Activated effector memory CD4-positive, alpha-beta T cell treated with anti-CD3 and anti-CD28 coated beads, Interleukin-2, amount 50 U/mL, for 16 hours (primary cell): ENCODE measurements at places on chromosomes 16 and 17.

- no peak for DNase-seq
Measured at GRCh38 chr17:48609033-48609432, 1.8 kb downstream of the HOXB7 start.

DNA sequence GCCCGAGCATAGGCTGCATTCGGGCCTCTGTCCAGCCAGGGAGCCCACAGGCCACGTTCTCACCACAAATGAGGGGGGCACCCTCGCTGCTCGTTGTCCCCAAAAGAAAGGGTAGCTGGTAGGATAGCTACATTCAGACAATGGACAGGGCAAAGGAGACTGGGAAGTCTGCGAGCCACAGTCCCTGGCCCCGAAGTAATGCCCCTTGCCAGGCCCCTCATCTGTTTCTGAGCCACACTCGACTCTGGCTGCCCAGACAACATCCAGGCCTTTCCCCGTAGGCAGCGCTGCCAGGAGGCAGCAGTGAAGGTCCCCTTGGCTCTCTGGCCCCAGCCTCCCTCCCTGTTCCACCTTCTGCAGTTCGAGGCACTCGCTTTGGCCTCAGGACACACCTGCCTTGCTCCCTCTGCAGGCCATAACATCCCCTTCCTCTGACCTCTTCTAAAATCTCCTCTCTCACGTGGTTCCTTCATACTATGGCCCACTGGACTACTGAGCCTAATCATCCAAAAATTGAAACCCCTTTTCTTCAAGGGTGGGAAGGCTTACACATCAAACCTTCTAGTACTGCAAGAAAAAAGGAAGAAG, 12.2 kb downstream of the AIPL1 start:
- no peak for DNase-seq

DNA sequence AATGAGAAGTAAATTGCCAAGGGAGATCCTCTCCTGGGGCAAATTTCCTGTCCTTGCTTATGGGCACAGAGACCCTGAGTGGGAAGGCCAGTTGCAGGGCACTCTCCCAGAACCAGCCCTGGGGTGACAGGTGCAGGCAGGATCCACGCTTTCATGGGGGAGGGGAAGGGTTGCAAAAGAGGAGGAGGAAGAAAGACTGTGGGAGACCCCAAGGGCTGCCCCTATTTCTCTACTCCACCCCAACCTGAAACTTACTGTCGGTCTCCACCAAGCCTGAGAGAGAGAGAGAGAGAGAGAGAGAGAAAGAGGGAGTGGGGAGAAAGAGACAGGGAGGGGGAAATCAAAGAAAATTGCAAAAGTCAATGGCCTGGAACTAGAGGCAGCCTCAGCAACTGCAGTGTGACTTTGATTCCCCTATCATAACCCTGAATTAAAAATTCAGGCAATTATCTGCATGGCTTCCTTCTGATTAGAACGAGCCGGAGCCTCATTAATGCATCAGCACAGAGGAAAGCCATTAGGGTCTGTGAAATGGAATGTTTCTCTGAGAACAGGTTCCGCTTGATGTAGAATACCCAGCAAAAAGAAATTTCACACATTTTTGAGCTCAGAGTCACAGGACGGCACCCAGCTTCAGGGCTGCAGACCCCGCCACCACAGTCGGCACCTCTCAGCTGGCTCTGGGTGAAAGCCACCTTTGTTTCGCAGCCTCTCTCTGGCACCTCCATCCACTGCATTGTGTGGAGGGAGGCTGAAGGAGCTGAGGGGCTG, 45.1 kb upstream of the HNF1B start:
- no peak for DNase-seq

- peak; percentile 57 for DNase-seq
Measured at GRCh38 chr16:21568502-21569189, 30.7 kb upstream of the METTL9 start.

DNA sequence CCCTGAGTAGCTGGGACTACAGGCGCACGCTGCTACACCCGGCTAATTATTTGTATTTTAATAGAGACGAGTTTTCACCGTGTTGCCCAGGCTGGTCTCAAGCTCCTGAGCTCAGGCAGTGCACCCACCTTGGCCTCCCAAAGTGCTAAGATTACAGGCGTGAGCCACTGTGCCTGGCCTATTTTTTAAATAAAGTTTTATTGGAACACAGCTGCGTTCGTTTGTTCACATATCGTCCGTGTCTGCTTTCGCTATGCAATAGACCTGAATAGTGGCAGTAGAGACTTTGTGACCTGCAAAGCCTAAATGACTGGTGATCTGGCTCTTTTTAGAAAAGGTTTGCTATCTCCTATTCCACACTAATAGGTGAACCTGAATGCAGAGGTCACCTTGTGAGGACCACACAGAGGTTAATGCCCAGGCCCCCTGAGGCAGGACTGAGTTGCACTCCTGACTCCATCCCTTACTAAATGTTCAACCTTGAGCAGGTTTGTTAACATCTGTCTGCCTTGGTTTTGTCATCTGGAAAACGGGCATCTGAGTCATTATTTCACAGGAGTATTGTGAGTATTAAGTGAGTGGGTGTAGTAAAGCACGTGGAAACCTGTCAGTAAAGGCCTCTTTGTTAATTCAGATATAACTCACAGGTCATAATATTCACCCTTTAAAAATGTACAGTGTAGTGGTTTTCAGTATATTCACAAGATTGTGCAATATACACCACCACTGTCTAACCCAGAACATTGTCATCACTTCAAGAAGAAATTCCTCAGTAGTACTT, 157.5 kb upstream of the CACNG5 start:
- no peak for DNase-seq
